Central memory CD4-positive, alpha-beta T cell (primary cell): ENCODE measurements at places on chromosomes 3 and 15.

DNA sequence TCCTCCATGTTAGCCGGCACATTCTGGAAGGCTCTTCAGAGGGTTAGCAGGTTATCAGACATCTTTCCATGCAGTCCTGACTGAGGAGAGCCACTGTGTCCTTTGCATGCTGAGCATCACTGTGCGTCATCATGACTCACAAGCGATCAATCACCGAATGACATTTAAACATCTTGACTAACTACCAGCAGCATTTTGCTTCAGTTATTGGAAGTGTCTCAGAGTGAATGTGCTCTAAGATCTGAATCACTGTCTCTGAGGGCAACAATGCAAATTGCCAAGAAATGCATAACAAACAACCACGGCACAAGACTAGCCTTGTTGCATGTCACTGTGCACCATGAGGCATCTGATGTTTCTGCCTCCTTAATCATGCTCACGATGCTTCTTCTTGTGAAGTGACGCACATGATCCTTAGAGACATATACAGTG is 18.3 kb upstream of the ATP8B4 start:
- no peak for DNase-seq

- DNase-seq: no peak
Observed at GRCh38 chr3:188776447-188776846, 395.3 kb upstream of the TPRG1 start.

GRCh38 chr3:99031778-99032177 is 130.3 kb upstream of the DCBLD2 start:
- no peak for DNase-seq

DNA sequence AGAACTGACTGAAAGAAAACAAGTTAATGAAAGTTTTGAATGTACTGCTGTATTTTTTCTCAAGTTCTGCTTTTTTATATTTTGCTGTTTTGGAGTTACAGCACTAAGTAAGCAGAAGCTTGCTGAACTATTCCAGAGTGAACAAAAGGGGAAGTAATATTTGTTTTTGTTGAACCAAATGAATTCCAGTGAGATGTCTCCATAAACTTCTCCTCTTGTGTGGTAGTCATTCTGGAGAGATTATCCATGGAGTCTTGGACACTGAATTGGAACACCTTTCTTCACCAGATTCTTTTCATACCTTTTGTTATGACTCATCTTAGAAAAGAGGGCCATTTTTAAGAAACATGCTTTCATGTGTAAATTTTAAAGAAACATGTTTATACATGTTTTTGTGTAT is 8.8 kb downstream of the ANKUB1 start:
- DNase-seq: no peak

GRCh38 chr3:8492744-8493511 is 8.7 kb upstream of the LMCD1 start:
- DNase-seq: no peak

DNA sequence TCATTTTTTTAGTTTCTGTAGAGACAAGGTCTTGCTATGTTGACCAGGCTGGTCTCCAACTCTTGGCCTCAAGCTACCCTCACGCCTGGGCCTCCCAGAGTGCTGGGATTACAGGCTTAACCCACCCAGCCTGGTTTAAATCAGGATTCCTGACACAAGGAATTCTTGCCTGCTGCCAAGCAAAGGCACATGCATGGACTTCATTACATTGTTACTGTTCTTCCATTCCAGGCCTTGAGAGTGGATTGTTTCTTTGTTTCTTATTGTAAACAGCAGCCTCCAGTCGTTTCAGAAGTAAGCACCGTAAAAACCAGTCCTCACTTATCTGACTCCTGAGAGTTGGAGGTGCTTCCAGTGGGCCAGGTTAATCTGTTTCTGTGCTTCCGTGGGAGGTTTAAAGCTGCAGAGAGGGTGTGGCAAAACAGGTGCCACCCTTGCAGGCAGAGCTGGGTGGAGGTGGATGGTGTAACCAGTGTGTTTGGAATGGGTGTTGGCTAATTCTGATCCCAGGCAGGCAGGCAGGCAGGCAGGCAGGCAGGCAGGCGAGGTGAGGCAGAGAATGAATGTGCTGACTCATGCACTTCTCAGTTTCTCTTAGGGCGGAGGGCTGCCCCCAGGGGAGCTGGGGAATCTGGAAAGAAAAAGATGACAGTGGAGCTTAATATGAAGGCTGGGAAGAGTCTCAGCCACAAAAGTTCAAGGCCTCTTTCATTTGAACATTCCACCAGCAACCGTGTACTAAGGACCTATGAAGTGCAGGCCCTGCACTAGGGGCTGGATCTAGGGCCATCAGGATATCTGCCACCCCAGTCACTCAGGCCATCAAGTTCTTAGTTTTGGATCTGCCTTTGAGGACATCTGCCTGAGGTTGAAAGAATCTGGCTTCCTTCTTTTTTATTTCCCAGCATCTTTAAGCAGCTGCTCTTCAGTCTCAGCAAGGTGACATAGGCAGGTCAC is 37.0 kb upstream of the CDCP1 start:
- DNase-seq: no peak

DNA sequence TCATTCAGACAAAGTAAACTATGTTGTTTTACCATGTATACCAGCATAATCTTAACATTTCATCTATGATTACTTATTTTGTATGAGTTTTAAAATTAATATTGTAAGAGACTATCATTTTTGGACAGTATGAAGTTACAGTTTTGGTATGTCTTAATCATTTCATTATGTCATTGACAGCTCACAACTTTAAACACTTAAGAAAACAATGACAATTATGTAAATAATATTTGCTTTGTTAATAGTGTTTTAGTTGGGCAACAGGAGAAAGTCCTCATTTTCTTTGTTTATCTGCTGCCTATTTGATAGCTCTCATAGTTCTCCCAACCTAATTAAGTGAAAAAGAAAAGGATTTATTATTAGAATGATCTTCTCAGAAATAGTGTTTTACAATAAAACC is 80.2 kb downstream of the MEF2A start:
- no peak for DNase-seq

GRCh38 chr15:36884518-36884875 is 215.9 kb downstream of the MEIS2 start:
- no peak for DNase-seq

DNA sequence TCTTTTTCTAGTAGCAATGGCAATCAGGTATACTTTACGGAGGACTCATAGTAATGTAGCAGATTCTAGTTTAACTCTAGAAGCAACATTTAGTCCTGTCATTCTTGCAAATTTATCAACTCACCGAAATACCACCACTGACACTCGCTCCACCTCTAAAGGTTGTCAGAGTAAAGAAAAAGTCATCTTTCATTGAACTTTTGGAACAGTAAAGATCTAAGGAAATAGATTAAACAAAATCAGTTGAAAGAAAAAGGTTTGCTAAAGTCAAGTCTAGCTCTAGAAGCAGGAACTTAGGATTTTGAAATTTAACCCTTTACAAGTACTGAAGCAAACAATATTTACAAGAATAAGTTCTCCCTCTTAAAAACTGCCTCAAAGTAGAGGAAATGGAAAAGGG is 8.7 kb downstream of the ATP8B4 start:
- no peak for DNase-seq

DNA sequence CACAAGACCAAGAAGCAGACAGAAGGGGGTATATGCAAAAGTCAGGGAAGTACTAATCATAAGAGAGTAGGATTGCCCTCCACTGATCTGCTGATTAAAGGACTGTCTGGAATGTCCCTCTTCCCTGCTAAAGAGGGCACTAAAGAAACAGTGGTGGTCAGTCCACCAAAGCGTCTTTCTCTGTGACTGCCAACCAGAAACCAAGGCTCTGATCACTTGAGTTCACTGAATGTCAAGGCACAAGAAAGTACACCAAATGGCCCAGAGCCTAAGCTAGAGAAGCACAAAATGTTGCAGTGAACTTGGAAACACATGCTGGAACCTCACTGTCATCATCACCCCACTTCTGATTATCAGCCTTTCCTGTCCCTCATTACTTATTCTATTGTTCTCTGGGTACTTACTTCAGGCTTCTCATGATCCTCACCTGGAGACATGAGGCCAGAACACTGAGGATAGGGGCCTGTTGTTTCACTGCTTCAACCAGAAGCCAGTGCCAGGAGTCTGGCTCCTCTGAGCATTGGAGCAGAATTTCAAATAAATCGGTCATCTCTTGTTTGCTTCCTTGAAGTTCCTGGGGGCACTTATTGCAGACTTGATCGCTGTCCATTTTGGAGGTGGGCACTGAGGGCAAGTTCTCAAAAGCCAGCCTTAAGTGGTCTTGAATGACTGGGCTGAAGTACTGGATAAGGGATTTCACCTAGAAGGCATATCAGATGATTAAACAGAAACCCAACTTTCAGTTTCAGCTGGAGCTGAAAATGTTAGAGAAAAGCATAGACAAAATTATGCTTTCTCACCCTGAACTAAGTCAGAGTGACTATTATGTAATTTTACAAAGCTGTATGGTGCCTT is 58.9 kb downstream of the EIF3J start:
- DNase-seq: no peak

DNA sequence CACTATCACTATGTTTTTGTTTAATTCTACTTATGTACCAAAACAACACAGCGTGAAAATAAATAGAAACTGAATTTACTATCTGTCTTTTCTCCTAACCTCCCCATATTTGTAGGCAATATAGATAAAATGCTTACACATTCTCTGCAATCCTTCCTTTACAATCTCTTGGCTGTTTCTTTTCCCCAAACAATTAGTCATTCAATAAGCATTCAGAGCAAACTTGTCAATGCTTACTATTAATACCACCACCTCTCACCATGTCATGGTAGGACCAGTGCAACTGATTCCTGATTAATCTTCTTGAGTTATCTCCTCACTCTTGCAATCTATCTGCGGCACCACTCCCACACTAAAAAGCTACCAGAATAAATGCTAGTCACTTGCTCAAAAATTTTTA is 74.0 kb upstream of the TTBK2 start:
- no peak for DNase-seq

GRCh38 chr3:9121366-9122001 is 128.0 kb downstream of the SRGAP3 start:
- DNase-seq: no peak

DNA sequence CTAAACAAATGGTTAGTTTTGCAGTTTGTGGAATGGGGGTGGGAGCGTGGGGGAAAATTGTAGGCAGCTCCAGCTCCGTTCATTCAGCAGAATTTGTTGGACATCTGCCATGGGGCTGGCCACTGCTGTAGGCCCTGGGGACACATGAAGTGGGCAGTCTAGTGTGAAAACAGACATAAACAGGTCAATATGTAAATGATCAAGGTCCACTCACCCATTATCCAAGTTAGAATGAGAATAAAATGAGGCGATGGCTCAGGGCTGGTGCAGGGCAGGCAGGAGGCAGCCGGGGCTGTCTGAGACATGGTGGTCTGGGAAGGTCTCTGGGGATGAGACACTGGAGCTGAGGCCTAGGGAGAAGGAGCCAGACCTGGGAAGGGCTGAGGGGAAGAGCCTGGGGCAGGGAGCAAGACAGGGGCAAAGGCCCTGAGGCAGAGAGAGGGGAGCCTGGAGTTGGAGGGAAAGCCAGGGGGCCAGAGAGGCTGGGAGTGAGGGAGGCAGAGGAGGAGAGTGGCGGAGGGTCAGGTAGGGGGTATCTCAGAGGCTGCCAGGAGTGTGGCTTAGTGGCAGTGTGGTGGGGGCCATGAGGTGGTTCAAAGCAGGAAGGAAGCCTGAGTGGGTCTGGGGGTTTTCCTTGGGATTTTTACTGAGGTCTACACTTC is 6.2 kb upstream of the SLC6A6 start:
- no peak for DNase-seq

DNA sequence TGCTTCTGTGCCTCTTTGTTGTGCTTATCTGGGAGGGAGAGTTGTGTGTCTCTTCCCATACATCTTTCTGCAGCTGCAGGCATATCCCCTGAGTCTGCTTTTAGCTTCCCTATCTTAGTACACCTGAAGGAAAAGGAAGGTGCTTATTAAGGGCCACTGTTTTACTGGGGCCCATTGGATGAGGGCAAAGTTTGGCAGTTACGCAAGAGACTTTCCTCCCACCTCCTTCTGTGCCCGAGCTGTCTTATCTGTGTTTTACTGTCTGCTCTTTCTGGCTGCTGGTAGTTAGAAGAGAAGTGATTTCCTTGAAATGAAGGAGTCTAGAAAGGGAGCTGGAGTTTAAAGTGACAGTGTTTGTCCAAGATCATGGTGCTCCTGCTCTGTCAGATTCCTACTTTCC is 66.5 kb downstream of the GABRG3 start:
- no peak for DNase-seq

GRCh38 chr15:58520464-58520863 is 88.7 kb downstream of the LIPC start:
- DNase-seq: no peak

GRCh38 chr3:66477856-66478255 is 23.0 kb downstream of the LRIG1 start:
- DNase-seq: no peak

GRCh38 chr3:81295906-81296577 is 465.4 kb downstream of the GBE1 start:
- no peak for DNase-seq
